H7 (cell line): ENCODE measurements at places on chromosomes 7 and 10. TPM values are rescaled to one million over a fixed set of nuclear protein-coding genes. Genes with fewer than 3 reads are reported as not detected.

- DNase-seq = no peak
Measured at GRCh38 chr10:23481363-23481961, 42.6 kb downstream of the OTUD1 start.

GRCh38 chr7:92485974-92486373, 8.2 kb upstream of the ERVW-1 start:
- DNase-seq = no peak

- DNase-seq = no peak
Measured at GRCh38 chr10:102476466-102477141, 25.3 kb upstream of the C10orf95 start.

DNA sequence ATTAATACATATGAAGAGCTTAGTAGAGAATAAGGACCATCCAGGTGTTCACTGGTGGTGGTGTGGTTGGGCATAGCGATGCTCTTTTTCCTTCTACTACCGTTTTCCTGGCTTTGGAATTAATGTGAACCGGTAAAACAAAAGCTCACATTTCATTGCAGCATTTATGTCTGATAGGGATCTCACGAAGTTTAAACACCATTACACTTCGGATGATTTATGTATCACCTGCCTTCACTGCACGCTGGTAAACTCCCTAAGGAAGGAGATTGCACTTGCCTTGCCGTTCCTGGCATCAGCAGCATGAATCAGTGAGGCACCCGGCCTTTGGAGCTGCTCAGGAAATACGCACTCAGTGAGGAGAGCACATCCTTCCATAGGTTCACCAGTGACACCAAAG, 47.5 kb downstream of the WIPF3 start:
- no peak for DNase-seq

DNA sequence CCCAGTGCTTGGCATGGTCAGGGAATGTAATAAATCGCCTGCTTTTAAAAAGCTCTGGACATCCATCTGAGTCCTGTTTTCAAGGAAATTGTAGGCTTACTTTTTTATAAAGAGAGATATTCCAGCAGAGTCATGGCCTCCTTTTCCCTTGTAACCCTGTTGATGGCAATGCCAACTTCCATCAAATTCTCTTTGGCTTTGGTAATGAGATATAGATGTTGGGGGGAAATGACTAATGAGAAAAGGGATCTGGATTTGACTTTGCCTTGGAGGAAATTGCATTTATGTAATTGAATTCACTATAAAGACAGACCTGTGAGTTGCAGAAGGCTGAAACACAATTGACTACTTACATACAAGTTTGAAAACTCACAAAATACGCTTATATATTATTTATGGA, 347.5 kb downstream of the GPR158 start:
- DNase-seq = no peak

GRCh38 chr7:50679218-50680007, 103.3 kb downstream of the GRB10 start:
- peak; percentile 53 for DNase-seq

- no peak for DNase-seq
Measured at GRCh38 chr10:79270466-79271246, 76.6 kb upstream of the PPIF start.

DNA sequence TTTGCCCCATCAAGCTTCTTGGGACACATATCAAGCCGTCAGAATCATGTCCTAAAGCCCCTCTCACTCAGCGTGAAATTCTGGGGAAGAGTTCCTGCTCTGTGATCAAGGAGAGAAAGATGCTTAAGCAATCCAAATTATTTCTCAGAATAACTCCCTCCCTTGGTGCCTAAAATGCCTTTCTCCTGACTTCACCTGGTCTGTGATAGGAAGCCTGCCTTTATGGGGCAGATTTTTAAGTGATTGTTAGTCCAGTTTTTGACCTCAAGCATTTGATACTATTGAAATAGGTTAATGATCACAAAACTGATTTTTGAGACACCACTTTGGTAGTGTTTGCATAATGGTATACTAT, 76.4 kb upstream of the MAGI2 start:
- no peak for DNase-seq

DNA sequence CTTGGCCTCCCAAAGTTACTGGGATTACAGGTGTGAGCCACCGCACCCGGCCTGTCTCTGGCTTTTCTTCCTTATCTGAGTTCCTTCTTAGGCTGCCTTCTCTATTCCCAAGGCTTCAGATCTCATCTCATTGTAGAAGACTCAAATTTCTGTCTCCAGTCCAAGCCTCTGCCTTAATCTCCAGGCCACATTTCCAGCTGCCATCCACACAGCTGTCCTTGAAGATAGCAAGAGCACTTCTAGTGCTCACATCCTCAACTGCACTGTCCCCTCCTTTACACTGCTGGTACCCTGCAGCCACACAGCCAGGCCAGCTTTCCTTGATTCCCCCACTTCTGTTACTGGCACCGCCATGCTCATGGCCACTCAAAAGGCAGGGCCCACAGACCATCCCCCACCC, 35.6 kb downstream of the POLL start:
- DNase-seq = no peak

DNA sequence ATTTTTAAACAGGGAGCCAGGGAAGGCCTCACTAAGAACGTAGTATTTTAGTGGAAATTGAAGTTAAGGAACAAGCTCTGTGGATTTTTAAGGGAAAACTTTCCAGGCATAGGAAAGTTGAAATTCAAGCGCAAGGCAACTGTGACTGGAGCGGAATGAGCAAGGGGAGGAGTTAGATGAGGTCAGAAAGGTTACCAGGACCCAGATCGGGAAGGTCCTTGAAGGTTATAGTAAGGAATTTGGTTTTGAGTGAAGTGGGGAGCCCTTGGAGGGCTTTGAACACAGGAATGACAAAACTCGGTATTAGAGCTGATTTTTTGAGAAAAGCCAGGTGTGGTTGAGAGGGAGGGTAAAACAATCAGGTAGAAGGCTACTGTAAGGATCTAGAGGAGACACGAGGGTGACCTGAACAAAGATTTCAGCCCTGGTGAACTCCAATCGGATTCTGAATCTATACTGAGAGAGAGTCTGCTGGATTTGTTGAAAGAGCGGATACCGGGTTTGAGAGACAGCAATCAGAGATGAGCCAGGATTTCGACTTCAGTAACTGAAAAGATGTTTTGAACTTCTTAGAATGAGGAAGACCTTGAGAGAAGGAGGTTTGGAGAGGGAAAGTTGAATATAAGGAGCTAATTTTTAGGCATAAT, 1013.9 kb downstream of the NRG3 start:
- peak; percentile 72 for DNase-seq

- peak; percentile 42 for DNase-seq
Measured at GRCh38 chr7:149827089-149827981, 10.8 kb upstream of the ZNF862 start.

Gene ATP6V0E2
- total RNA-seq = 15.4 and 20.2 TPM in 2 replicates

Gene SYT15
- total RNA-seq = 0.04 TPM in 1 of 2 replicates, not detected in the other

Gene OR2A1
- 0.74 TPM in 1 of 2 replicates, not detected in the other for total RNA-seq

Gene LIPK
- total RNA-seq = not detected in 2 replicates

Gene SHTN1
- total RNA-seq = 5.1 and 8.5 TPM in 2 replicates

Gene CC2D2B
- 0.07 and 0.35 TPM in 2 replicates for total RNA-seq
